ENCODE measurements at places on chromosomes 4 and X. TPM values are rescaled to one million over a fixed set of nuclear protein-coding genes. Genes with fewer than 3 reads are reported as not detected.

Gene GUCY1B1
- total RNA-seq: 26.4 TPM

Gene GPR119
- not detected for total RNA-seq

Gene GPRIN3
- 6.3 TPM for total RNA-seq

Gene FMR1NB
- total RNA-seq: not detected

Gene KCNE5
- 0.24 TPM for total RNA-seq

GRCh38 chr4:26916195-26916594 lies 55.6 kb downstream of the STIM2 start:
- H3K4me1 ChIP-seq: peaks cover 6% of the 10 kb centered on the region
- DNase-seq: no peak

GRCh38 chrX:40380655-40381488 lies 199.9 kb upstream of the ATP6AP2 start:
- no peaks in the 10 kb centered on the region for H3K4me1 ChIP-seq
- no peaks in the 10 kb centered on the region for H3K27me3 ChIP-seq
- no peaks in the 10 kb centered on the region for H3K36me3 ChIP-seq
- no peak overlapping the region for H3K4me3 ChIP-seq

DNA sequence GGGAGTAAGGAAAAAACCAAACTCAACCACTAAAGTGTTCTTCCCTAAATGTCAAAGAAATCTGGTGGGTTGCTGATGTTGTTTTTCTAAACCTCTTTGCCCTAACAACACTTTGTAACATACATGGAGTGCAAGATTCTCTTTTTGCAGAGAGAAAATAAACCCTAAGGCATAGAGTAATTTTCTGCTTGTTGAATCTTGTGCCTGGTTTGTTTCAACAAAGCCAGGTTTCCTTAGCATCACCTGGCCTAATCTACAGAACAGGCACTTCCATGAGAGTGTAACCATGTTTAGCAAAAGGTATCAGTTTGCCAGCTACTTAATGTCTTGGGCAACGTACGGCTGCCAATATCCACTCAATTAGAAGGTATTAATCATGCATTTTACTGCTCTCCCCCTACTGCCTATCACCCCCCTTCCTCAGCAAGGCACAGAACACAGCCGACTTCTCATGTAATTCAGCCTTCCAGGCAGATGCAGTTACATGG lies 219.2 kb downstream of the MAML3 start:
- H3K4me3 ChIP-seq: no peak overlapping the region
- no peaks in the 10 kb centered on the region for H3K4me1 ChIP-seq
- H3K27ac ChIP-seq: no peak overlapping the region
- DNase-seq: no peak

- no peaks in the 10 kb centered on the region for H3K36me3 ChIP-seq
- no peak overlapping the region for H3K27ac ChIP-seq
- no peaks in the 10 kb centered on the region for H3K27me3 ChIP-seq
- no peaks in the 10 kb centered on the region for H3K4me1 ChIP-seq
- H3K4me3 ChIP-seq: no peak overlapping the region
These were observed 27.2 kb downstream of the HSPA4L start for GRCh38 chr4:127809173-127809800.

GRCh38 chr4:184616633-184617551 lies 32.4 kb downstream of the CASP3 start:
- no peaks in the 10 kb centered on the region for H3K36me3 ChIP-seq
- no peak for DNase-seq
- no peaks in the 10 kb centered on the region for H3K27me3 ChIP-seq
- H3K4me1 ChIP-seq: no peaks in the 10 kb centered on the region
- no peak overlapping the region for H3K27ac ChIP-seq
- H3K4me3 ChIP-seq: no peak overlapping the region

DNA sequence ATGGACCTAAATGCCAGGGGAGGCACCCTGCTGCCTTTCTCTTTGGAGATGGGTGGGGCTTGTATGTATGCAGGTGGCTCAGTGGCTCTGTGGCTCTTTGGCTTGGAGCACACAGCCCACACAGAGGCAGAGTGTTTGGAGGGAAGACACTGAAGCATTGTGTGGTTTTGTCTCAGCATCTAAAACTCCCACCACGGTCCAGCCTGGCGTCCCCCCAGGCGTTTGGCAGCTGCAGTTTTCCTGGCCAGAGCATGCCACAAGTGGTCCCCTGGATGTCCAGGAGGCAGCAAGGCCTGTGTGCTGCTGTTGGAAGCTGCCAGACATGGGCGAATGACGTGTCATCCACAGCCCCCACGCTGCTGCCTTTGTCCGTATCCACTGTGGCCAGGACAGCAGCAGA lies 32.2 kb upstream of the PSAPL1 start:
- H3K4me3 ChIP-seq: no peak overlapping the region
- H3K4me1 ChIP-seq: no peaks in the 10 kb centered on the region
- H3K27me3 ChIP-seq: no peaks in the 10 kb centered on the region
- H3K36me3 ChIP-seq: no peaks in the 10 kb centered on the region
- H3K27ac ChIP-seq: no peak overlapping the region
- no peak for DNase-seq

GRCh38 chr4:18641334-18641733 lies 619.8 kb upstream of the LCORL start:
- H3K27me3 ChIP-seq: no peaks in the 10 kb centered on the region
- no peak for DNase-seq
- H3K27ac ChIP-seq: no peak overlapping the region

DNA sequence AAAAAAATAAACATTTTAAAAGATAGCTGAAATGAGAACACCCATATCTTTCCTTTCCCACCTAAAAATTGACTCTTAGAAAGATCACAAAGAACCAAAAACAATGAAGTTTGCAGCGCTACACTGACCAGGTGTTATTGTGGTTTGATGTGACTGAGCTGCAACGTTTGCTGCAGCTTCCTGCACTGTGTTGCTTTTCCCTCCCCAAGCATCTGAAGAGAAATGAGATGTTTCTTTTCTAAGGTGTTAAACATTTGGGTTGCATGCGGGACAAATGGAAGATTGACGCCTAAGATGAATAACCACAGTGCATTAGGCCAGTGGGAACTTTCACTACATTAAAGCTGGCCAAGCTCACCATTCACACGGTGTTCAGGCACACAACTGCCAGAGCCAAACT lies 8.9 kb downstream of the LEF1 start:
- H3K4me1 ChIP-seq: no peaks in the 10 kb centered on the region
- peaks cover 2% of the 10 kb centered on the region for H3K27me3 ChIP-seq
- H3K4me3 ChIP-seq: no peak overlapping the region
- no peaks in the 10 kb centered on the region for H3K36me3 ChIP-seq
- H3K27ac ChIP-seq: no peak overlapping the region
- DNase-seq: no peak

DNA sequence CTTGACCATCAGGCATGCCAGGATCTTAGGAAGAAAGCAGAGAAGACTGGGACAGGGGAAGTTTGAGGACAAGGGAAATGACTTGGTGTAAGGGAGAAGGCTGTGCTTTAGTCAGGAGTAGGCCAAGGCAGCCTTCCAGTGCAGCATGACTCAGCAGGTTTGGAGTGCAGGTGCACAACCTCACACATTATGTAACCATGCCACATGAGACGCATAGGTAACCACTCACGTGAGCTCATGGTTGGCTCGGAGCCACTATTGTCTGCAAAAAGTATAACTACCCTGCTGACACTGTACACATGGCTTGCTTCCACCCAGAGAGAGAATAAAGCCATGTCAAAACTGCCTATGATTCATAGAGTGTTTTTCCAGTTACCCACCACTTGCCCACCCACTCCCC lies 715.9 kb downstream of the SMARCA1 start:
- no peak overlapping the region for H3K4me3 ChIP-seq
- no peaks in the 10 kb centered on the region for H3K36me3 ChIP-seq
- no peak overlapping the region for H3K27ac ChIP-seq
- no peaks in the 10 kb centered on the region for H3K4me1 ChIP-seq
- no peak for DNase-seq
